ENCODE measurements at places on chromosomes 2 and 18.

DNA sequence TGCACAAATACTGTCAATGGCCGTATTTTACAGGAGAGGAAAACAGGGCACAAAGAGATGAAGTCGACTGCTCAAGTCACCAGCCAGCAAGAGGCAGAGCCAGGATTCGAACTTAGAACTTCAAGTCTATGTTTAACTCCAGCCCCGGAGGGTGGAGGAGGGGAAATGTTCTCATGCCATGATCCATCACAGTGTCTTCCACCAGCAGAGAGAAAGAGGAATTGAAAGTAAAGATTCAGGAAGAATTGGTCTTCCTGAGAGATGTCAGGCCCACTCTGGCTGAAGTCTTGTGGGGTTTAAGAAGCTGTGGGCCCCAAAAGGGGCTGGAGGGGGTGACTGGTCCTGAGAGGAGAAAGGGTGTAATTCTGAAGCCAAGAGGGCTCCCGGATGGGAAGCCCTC, 260.0 kb downstream of the TNS1 start:
- DNase-seq, result no peak

DNA sequence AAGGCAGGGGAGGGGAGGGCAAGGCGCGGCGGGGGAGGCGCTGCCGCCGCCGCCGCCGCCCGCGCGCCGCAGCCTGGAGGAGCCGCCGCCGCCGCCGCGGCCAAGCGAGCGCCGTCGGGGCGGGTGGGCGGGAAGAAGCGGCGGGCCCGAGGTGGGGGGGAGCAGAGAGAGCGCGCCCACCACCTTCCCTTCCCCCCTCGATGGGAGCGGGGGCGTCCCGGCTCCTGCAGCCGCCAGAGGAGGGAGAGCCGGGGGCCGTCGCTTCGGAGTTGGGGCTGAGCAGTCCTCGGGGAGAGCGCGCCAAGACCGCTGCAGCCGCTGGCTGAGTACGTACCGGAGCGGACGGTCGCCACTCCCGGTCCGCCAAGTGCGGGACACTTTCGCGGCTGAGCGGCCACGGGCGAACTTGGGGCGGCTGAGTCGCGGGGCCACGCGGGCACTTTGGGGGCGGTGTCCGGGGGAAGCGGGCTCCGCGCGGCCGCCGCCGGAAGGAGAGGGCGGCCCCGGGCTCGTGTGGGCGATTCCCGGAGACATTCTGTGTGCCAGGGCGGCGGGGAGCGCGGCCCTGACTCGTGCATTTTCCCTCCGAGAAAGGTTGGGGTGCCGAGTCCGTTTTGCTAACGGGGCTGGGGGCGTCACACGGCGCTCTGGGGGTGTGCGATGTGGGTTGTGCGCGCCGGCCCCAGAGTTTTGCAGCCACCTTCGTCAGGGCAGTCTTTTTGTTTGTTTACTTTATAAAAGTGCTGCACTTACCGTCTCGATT, at the start of gene NAB1:
Gene NAB1 (plus strand): TSS at position 49 of the 763 bp plus-strand sequence. CDS start 10,094 bp downstream, outside the sequence.
- DNase-seq, result peak; percentile 69

GRCh38 chr2:150832686-150833085, 345.2 kb upstream of the RND3 start:
- DNase-seq, result no peak

DNA sequence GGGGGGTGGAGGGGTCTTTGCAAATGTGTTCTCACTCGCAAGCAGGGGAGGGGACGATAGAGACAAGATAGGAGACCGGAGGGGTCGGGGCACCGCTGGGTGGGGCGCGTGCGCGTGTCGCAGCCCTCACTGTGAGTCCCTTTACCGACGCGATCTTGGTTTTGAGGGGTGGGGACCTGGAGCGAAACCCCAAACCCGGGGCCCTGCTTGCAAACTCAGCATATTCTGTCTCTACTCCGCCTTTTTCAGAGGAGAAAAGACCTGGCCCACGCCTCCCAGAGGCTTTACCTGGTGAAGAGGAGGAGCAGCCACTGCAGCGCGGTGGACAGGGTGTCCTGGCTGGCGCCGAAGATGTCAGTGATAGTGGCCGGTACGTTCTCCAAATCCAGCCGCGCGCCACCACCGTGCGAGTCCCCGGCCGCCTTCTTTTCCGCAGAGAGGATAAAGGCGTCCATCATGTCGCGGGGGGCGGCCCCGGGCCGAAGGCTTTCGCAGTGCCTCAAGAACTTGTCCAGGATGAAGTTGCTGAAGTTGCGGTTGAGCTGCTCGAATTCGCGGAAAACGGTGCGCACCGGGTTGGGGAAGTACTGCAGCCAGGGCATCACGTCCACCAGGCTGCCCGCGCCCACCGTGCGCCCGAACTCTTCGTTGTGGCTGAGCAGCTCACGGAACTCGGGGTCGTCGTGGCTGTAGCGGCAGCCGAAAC, 1.7 kb downstream of the CYP1B1 start:
- DNase-seq, result no peak

- DNase-seq, result no peak
Observed at GRCh38 chr2:118055512-118056164, 32.6 kb upstream of the INSIG2 start.

DNA sequence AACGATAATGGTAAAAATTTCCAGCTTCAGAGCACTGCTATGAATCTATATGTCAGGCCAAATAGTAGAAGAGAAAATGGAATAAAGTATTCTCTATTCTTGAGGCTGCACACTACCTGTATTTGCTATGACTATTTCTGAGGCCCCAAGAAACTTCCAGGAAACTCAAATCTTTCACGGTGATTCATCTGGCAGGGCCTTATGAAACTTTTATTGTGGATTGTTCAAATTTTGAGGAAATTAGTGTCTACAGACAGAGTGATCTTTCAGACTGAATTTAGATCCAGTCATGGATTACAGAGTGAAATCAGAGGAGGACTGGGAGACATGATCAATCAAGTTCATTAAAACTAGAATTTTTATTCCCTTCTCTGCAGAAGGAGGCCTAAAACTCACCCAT, 4.1 kb upstream of the VSNL1 start:
- no peak for DNase-seq

DNA sequence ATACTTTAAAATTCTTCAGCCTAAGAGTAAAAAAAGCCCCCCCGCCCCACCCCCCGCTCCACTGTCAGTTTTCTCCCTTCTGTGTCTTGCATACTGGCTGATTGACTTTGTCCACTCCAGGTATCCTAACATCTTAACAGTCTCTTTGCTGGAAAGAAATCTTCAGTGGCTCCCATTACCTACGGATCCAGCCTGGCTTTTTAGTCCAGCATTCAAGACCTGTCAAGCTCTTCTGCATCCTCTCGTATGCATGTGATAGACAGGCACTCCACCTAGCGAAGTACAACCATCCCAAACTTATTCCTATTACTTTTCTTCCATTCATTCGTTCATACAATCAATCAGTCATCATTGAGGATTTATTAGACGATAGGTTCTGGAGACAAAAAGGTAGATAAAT, 288.1 kb downstream of the MYCN start:
- DNase-seq, result no peak

DNA sequence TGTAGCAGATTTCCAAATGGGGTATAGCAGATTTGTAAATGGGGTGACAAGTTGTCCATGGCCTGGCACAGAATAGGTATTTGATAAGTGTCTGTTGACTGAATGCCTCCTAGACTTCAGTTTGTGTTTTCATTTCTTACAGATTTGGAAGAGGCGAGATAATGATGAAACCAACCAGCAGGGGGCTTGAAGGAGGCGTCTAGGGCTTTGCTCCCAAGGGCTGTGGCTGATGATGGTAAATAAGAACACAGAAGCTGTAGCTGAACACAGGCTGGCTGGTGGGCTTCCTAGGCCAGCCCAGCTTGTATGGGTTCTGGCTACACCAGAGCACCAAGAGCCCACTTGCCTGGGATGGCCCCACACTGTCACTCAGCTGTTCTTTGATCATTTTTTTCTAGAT, 19.4 kb downstream of the SFTPB start:
- no peak for DNase-seq

- no peak for DNase-seq
Observed at GRCh38 chr18:48792141-48792540, 158.6 kb downstream of the SMAD7 start.

- no peak for DNase-seq
Observed at GRCh38 chr18:69999656-70000055, 52.0 kb upstream of the CD226 start.

GRCh38 chr2:105950521-105951383, 206.0 kb downstream of the NCK2 start:
- no peak for DNase-seq

DNA sequence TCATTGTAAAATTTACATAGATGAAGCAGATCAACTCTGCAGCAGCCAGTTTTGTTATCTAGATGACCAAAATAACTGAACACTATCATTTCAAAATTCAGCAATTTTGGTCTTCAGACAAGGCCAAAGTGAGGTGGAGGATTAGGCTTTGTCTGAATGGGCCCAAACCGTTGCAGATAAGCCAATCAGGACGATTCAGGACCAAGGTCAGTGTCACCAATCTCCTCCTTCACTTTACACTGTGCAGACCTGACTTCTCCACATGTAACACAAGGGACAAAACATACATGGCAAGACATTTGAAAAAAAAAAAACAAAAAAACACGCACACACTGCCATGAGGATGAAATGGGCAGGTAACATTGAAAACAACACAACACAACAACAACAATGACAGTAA, 211.2 kb downstream of the NAPG start:
- no peak for DNase-seq

DNA sequence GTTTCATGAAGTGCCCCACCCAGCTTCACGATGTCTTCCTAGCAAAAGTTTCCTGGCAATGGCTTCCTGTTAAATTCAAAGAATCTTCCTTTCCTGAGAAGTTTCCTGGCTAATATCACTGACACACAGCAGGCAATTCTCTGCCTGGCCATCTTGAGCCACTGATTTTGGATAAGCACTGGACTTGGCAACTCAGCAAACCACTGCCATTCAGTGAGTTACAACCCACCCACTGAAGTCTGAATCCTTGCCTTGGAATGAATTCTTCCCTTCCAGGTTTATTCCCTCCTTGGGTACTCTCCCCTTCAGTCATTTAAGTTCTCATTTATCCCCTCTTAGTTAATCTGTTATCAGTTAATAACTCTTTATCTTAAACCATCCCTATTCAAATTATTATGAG, 426.0 kb downstream of the MBD2 start:
- DNase-seq, result no peak

GRCh38 chr18:24341361-24341760, 56.3 kb downstream of the OSBPL1A start:
- DNase-seq, result no peak

GRCh38 chr2:54871457-54872107, 148.1 kb downstream of the EML6 start:
- DNase-seq, result no peak

DNA sequence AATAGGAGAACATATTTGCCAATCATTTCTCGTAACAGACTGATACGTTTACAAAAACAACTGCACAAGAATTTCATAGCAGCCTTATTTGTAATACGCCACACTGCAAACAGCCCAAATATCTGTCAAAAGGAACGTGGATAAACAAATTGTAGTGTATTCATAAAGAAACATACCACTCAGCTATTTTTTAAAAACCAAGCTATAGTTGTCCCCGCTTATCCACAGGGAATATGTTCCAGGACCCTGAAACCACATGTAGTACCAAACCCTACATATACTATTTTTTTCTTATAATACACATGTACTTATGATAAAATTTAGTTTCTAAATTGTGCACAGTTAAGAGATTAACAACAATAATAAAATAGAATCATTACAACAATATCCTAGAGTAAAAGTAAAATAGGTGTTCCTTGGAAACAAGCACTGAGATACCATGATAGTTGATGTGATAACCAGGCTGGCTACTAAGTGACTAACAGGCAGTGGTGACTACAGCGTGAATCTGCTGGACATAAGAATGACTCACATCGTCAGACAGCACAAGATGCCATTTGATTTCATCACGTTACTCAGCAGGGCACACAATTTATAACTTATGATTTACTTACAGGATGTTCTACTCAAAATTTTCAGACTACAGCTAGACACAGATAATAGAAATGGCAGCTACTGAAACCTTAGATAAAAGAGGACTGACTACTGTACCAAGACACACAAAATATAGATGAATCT, 367.4 kb downstream of the NCKAP5 start:
- no peak for DNase-seq

- no peak for DNase-seq
Observed at GRCh38 chr2:42777883-42778805, 14.2 kb upstream of the OXER1 start.

DNA sequence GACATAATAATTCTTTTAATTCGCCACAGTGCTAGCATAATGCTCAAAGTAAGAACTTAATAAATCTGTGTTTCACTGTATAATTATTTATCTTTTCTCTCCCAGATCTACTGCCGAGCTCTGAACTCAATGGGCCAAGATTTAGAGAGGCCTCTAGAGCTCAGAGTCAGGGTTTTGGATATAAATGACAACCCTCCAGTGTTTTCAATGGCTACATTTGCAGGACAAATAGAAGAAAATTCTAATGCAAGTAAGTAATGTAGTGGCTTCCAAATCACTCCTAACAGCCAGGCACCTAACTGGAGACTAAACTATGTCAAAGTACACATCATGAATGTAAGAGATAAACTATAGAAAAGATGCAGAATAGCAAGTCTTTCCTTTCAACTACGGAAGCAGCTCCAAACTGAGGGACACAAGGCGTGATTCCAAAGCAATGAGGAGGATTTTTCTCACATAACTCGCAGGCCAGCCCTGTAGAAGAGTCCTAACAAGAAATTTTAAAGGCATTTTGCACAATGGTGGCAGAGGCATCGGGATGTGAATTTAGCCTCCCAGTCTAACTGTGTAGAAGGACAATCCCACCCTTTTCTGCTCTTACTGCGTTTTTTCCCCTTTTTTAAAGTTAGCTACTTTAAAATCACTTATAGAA, 12.0 kb downstream of the DSG1 start:
- no peak for DNase-seq

DNA sequence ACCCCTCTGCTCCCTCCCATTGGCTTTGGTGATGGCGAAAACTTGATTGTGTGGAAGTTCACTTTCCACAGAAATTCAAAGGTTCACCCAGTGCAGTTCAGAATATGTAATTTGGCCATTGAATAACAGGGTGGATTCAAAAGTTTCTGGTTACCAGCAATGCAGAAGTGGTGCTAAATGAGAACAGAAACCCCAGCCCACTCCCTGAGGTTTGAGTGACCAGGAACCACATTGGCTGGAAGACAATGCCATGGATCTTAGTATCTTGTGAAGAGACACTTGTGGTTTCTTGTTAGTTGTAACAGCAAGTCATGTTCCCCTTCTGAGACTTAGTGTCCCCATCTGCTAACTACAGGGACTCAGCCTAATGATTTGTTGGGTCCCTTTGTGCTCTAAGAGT, 49.8 kb downstream of the QPCT start:
- DNase-seq, result no peak

- DNase-seq, result no peak
Observed at GRCh38 chr2:23588508-23589201, 203.7 kb downstream of the KLHL29 start.

DNA sequence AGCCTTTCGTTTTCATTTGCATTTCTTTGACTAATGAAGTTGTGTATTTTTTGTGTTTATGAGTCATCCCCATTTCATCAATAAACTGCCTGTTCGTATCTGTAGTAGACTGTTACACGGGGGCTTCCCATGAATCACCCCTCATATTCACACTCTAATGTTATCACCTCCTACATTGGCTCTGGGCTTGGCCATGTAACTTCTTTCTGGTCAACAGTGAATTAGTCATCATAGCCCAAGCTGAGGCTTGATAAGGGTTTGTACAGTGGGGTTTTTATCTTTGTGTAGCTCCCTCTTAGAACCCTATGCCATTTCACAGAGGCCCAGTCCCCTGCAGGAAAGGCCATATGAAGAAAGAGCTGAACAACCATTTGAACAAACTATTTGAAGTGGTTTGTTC, 151.0 kb downstream of the CCBE1 start:
- no peak for DNase-seq

Measured in hippocampal formation (tissue), 2 donors.